Aorta (tissue), 5 donors: ENCODE measurements at places on chromosomes 7 and 10. TPM values are rescaled to one million over a fixed set of nuclear protein-coding genes. Genes with fewer than 3 reads are reported as not detected.

The NEBL gene
- 2.8 TPM for total RNA-seq

The MICALL2 gene
- 41.7 TPM for total RNA-seq

The PTN gene
- 6.4 TPM for total RNA-seq

The LBX1 gene
- not detected for total RNA-seq

The AGR2 gene
- not detected for total RNA-seq

The PHKG1 gene
- 9.3 TPM for total RNA-seq

The AASS gene
- 42.4 TPM for total RNA-seq

The GNG11 gene
- 24.9 TPM for total RNA-seq

GRCh38 chr10:70762441-70763175 is 22.6 kb downstream of the TBATA start:
- H3K36me3 ChIP-seq: no peaks in the 10 kb centered on the region
- no peak overlapping the region for H3K27ac ChIP-seq

GRCh38 chr10:3887404-3887803 is 102.4 kb upstream of the KLF6 start:
- H3K36me3 ChIP-seq: no peaks in the 10 kb centered on the region
- no peak for DNase-seq
- peaks cover 3% of the 10 kb centered on the region for H3K4me1 ChIP-seq

DNA sequence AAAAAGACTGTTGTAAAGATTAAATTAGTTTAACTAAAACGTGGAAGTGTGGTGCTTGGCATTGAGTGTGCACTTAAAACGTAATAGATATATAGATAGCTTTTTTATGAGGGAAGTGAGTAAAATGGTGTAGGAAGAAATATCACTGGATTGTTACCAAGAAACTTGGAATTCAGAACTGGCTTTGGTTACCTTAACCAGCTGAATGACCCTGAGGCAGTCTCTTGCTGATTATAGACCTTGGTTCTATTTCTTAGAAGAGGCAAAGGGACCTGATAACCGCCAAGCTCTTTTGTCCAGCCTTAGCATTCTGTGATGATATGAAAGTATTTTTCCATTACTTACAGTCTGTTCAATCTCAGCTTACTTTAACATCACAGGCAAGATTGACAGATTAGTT is 3.8 kb downstream of the REEP3 start:
- H3K4me1 ChIP-seq: peaks cover 2% of the 10 kb centered on the region
- H3K36me3 ChIP-seq: peaks cover 2% of the 10 kb centered on the region
- no peaks in the 10 kb centered on the region for H3K27me3 ChIP-seq

- H3K36me3 ChIP-seq: no peaks in the 10 kb centered on the region
- no peaks in the 10 kb centered on the region for H3K27me3 ChIP-seq
- no peak overlapping the region for H3K4me3 ChIP-seq
- H3K4me1 ChIP-seq: no peaks in the 10 kb centered on the region
- no peak for DNase-seq
Measured at GRCh38 chr10:14822879-14823755, 14.7 kb downstream of the CDNF start.

- no peaks in the 10 kb centered on the region for H3K4me1 ChIP-seq
- no peak overlapping the region for H3K27ac ChIP-seq
- no peaks in the 10 kb centered on the region for H3K27me3 ChIP-seq
- H3K4me3 ChIP-seq: no peak overlapping the region
- H3K36me3 ChIP-seq: no peaks in the 10 kb centered on the region
Measured at GRCh38 chr10:57017356-57018037, 656.4 kb upstream of the ZWINT start.

DNA sequence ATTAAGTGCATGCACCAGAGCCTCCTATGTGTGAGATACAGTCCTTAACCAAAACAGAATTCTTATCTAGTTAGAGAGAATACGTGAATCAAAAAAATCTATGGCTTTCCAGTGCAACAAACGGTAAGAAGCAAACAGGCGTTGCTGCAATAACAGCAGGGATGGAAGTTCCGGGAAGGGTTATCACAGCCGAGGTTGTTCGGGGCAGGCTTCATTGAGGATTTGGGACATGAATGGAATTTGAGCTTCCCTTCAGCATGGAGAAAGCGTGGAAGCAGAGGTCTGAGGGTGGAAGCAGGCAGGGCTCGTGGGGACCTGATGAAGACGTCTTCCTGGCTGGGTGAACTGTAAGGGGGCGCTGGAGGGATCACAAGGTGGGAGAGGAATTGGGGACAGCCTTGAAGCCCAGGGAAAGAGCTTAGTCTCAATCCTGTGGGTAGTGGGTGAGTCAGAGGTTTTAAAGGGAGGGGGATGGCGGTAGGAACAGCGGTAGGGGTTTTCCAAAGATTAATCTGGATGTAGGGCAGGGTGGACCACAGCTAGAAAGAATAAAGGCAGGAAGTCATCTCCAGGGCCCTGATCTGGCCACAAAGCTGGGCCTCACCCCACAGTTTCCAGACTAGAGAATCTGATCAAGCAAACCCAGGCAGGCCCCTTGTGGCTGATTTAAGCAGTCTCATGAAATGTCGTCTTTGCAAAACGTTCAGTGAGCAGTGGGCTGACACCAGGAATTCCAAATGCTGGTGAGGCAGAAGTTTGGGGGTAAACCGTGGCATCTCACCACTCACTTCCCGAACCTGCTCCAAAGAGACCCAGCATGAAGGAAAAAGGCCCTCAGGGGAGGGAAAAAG is 65.1 kb downstream of the CALML3 start:
- no peak overlapping the region for H3K27ac ChIP-seq
- H3K27me3 ChIP-seq: no peaks in the 10 kb centered on the region
- H3K4me1 ChIP-seq: no peaks in the 10 kb centered on the region
- H3K36me3 ChIP-seq: no peaks in the 10 kb centered on the region
- peak; percentile 31 for DNase-seq
- no peak overlapping the region for H3K4me3 ChIP-seq

GRCh38 chr10:97760461-97761257 is 11.1 kb downstream of the SFRP5 start:
- no peaks in the 10 kb centered on the region for H3K27me3 ChIP-seq
- no peaks in the 10 kb centered on the region for H3K4me1 ChIP-seq
- no peaks in the 10 kb centered on the region for H3K36me3 ChIP-seq
- H3K4me3 ChIP-seq: no peak overlapping the region
- DNase-seq: peak; percentile 30

DNA sequence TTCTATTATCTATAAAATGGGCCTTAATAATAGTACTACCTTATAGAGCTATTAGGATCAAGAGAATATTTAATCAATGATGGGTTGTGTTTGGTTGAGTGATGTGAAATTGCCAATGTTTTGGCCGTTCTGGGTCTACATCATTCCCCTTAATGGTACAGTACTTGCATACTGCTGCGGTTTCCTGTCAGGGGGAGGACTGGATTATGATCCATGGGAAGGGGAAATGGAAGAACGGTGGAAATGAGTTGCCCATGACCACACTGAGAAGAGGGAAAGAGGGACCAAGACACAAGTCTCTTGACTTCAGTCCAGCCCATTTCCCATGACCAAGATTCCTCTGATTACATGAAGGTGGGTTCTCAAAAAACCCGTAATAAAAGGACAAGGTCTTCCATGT is 999 bp upstream of the MRPS24 start:
- H3K4me1 ChIP-seq: no peaks in the 10 kb centered on the region
- no peak for DNase-seq
- no peaks in the 10 kb centered on the region for H3K36me3 ChIP-seq
- H3K27me3 ChIP-seq: no peaks in the 10 kb centered on the region
- no peak overlapping the region for H3K4me3 ChIP-seq

DNA sequence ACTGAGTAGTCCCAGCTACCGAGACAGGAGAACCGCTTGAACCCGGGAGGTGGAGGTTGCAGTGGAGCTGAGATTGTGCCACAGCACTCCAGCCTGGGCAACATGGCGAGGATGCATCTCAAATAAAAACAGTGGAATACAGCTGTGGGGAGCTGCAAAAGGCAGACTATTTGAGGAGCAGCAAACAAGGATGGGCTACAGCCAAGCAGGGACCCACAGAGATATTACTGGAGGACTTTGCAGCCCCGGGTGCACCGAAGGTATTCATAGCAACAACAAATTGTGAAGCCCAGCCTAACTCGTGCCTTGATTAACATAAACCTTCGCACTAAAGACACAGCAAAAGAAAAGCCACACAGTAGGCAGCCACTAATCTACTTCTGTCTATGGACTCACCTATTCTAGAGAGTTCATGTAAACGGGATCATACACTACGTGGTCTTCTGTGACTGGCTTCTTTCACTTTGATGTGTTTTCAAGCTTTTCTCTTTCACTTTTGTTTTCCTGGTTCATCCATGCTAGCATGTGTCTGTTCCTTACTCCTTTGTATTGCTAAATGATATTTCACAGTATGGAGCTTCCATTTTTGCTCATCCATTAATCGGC is 34.0 kb downstream of the PODXL start:
- no peaks in the 10 kb centered on the region for H3K36me3 ChIP-seq
- H3K27ac ChIP-seq: no peak overlapping the region
- DNase-seq: no peak
- no peaks in the 10 kb centered on the region for H3K27me3 ChIP-seq
- H3K4me1 ChIP-seq: no peaks in the 10 kb centered on the region

DNA sequence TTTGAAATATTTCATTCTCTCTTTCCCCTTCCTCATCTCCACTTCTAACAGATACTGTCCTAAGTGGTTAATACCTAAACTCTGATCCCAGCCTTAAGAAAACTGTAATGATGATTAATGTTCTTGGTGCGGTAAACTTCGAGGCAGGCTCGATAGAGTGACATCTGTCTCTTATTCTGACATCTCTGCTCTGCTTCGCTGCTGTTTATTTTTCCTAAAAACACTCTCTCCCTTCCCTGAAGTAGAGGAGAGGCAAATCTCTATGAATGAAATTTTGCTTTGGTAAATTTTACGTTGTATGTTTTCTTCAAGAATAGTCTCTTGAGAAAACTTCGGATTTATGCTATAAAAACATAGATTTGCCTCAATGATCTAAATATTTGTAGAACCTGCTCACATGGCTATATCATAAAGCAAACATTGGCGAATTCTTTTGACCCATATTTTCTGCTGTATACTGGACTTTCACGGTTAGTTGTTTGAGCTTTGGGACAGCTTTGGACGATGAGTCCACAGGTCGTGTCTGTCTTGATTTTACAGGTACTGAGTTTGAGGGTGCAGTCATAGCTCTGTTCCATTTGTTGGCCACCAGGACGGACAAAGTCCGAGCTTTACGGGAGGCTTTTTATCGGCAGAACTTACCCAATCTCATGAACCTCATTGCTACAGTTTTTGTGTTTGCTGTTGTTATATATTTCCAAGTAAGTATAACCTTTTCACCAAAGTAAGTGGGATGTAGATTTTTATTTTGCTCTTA is 27.1 kb downstream of the SEC61A2 start:
- H3K27me3 ChIP-seq: no peaks in the 10 kb centered on the region
- peaks cover 7% of the 10 kb centered on the region for H3K36me3 ChIP-seq
- DNase-seq: no peak
- no peaks in the 10 kb centered on the region for H3K4me1 ChIP-seq
- no peak overlapping the region for H3K27ac ChIP-seq

DNA sequence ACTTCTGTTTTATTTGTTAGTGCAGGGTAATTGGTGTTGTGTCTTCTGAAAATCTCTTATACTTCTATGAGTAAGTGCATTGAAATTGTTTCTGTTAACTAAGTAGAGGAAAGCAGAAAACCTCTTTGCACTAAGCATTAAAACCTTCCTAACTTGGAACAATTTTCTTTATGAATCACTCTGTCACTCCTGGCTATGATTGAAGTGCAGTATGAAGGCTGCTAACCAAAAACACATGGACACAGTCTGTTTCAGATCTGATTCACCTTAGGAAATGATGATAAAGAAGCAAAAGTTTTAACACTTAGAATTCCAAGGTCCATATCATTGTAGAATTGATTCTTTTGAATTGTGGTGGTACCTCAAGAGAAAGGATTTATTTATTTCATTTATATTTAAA is 41.9 kb downstream of the MET start:
- H3K36me3 ChIP-seq: no peaks in the 10 kb centered on the region
- H3K27ac ChIP-seq: no peak overlapping the region
- DNase-seq: no peak

- no peak overlapping the region for H3K27ac ChIP-seq
- DNase-seq: no peak
- no peak overlapping the region for H3K4me3 ChIP-seq
- no peaks in the 10 kb centered on the region for H3K36me3 ChIP-seq
- no peaks in the 10 kb centered on the region for H3K4me1 ChIP-seq
Measured at GRCh38 chr7:28296571-28297483, 115.5 kb upstream of the CREB5 start.

GRCh38 chr10:87700031-87700796 is 40.5 kb downstream of the PAPSS2 start:
- no peaks in the 10 kb centered on the region for H3K4me1 ChIP-seq
- H3K27ac ChIP-seq: no peak overlapping the region
- no peak overlapping the region for H3K4me3 ChIP-seq
- DNase-seq: no peak
- H3K27me3 ChIP-seq: no peaks in the 10 kb centered on the region

GRCh38 chr7:7870555-7870954 is 98.0 kb upstream of the GLCCI1 start:
- H3K27ac ChIP-seq: no peak overlapping the region
- H3K4me3 ChIP-seq: no peak overlapping the region
- H3K4me1 ChIP-seq: no peaks in the 10 kb centered on the region
- no peak for DNase-seq
- H3K36me3 ChIP-seq: no peaks in the 10 kb centered on the region

- no peaks in the 10 kb centered on the region for H3K27me3 ChIP-seq
- peaks cover 3% of the 10 kb centered on the region for H3K4me1 ChIP-seq
- no peak for DNase-seq
- H3K27ac ChIP-seq: no peak overlapping the region
Measured at GRCh38 chr7:31125171-31125570, 73.1 kb downstream of the ADCYAP1R1 start.

- no peaks in the 10 kb centered on the region for H3K36me3 ChIP-seq
- H3K27me3 ChIP-seq: no peaks in the 10 kb centered on the region
- DNase-seq: no peak
- H3K27ac ChIP-seq: no peak overlapping the region
- no peak overlapping the region for H3K4me3 ChIP-seq
Measured at GRCh38 chr10:71513936-71514335, 117.2 kb downstream of the CDH23 start.
